HT-29 (cell line): ENCODE measurements at places on chromosomes 7 and 10. TPM values are rescaled to one million over a fixed set of nuclear protein-coding genes. Genes with fewer than 3 reads are reported as not detected.
A peak's percentile ranks its signal among the peaks of the same experiment; 100 is the strongest.

The IFIT1 gene
- total RNA-seq = 5.3 and 8.3 TPM in 2 replicates

GRCh38 chr7:3242398-3242972 is 58.6 kb upstream of the SDK1 start:
- no peak for DNase-seq

The PLEKHS1 gene
- total RNA-seq = 0.55 TPM in 1 of 2 replicates, not detected in the other

DNA sequence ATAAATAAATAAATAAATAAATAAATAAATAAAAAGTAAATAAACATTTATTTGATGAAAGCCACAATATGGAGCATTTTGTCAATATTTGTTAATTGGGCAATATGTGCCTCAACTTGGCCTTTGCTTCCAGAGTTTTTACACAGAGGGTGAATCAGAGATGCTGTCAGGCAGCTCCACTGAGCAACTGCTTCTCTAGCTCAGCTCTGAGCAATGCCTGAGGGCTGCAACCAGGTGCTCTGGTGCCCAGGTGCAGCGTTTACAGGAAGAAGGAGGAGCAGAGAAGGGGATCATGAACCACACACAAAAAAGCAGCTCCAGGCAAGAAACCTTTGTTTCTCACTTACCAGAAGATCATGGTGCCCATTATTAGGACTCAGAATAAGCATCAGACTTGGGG is 876.2 kb upstream of the AUTS2 start:
- DNase-seq = no peak

- no peak for DNase-seq
Observed at GRCh38 chr10:15462253-15462897, 91.3 kb upstream of the FAM171A1 start.

The MBLAC1 gene
- 1.3 and 2.9 TPM in 2 replicates for total RNA-seq

The GPNMB gene
- total RNA-seq = 0.18 and 0.74 TPM in 2 replicates

The SPDYE9 gene
- total RNA-seq = not detected in 2 replicates

DNA sequence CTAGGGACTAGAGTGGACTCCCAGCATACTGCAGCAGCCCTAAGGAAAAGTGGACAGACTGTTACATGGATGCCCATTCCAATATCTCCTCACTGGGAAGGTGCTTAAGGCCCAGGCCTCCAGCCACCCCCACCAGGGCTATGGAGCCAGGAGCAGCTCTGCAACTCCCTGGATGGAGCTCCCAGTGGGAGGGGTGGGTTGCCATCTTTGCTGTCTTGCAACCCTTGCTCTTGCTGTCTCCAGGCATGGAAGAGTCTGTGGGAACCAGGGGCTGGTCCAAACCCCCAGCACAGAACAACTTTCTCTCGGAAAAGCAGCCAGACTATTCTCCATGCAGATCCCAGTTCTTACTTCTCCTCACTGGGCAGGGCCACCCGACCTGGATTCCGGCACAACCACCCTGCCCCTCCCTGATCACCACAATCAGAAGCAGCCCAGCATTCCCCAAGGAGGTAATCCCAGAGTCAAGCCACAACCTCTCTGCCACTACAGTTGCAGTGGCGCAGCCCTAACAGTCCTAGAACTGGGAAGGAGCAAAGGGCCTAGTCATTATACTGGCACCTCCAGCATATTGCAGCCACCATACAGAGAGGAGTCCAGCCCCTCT is 41.8 kb upstream of the ZNF488 start:
- no peak for DNase-seq

DNA sequence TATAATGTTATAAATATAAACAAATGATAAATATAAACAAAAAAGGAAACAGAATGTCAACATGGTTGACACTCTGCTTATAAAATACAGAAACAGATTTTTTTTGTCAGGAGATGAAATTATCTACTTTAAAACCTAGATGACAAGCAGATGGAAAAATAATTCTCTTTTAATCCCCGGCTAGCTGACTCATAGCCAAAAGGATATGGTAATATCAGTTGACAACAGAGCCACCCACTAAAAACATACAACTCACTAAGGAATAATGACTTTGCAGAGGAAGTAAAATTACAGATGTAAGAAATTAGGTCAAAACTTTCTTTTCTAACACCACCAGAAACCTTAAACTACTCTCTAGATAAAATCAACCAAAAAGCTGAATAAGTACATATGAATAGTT is 131.1 kb upstream of the ABCB5 start:
- no peak for DNase-seq

DNA sequence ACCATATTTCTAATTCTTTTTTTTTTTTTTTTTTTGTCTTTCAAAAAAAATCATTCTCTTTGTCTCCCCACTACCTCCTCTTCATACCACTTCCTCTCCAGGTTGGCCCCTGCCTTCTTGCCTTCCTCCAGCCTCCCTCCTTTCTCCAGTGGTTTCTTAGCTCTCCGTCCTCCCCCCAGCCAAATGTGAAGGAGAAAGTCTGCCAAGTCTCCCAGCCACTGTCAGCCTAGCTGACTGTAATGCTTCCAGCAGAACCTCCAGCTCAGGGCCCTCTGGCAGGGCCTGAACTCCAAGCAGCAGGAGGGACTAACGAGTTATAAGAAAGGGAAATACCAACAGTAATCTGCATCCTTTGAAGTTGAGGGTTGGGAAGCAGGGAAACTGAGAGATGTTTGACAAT is 35.5 kb upstream of the BICC1 start:
- no peak for DNase-seq

- DNase-seq = no peak
Observed at GRCh38 chr10:129899276-129900130, 64.6 kb downstream of the EBF3 start.

DNA sequence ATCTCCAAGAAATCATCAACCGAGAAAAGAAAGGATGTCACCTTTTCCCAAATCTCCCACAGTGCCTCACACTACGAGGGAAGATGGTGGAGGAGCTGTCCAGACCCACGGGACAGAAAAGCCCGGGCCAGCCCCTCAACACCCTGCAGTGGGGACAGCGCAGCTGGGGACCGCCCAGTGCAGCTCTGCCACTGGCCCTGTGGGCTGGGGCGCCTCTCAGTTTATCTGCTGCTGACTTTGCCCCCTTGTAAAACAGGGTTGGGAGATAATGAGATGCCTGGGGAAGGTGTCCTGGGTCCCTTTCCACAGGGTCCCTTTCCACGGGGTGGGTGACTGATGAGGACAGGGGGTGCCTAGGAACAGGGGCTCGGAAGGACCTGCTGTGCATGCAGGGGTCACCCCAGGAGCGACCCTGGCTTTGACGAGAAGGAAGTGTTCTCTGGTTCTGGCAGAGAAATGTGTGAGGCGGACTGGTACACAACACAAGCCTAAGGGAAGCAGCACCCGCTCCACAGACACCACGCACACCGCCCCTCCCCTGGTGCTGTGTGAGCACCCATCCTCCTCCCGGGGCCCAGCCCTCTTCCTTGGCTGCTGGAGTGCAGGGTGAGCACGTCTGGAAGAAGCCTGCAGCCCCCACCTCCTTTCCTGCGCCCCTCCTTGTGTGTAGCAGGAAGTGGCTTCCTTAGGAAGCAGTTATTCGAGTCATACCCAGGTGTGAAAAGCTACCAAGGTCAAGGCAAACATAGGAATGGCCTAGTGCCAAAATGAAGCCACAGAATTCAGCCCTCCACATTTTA is 339.9 kb downstream of the DNAJB6 start:
- no peak for DNase-seq

DNA sequence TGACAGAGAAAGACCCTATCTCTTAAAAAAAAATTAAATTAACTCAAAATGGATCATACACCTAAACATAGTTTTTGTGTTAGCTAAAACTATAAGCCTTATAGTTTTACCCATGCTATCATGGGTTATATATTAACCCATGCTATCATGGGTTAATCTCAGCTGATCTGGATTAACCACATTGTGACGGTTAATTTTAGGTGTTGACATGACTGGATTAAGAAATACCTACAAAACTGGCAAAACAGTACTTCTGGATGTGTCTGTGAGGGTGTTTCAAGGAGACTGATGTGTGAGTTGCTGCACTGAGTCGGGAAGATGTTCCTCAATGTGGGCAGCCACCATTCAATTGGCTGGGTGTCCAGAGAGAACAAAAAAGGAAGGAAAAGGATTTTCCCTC is 44.3 kb upstream of the FXYD4 start:
- DNase-seq = no peak

GRCh38 chr10:59538623-59539022 is 171.0 kb downstream of the SLC16A9 start:
- DNase-seq = no peak

- DNase-seq = no peak
Observed at GRCh38 chr10:86601956-86602602, 52.3 kb upstream of the OPN4 start.

GRCh38 chr7:84848219-84848973 is 338.5 kb downstream of the SEMA3D start:
- no peak for DNase-seq

GRCh38 chr7:131895541-131896164 is 339.2 kb upstream of the PODXL start:
- peak; percentile 10 for DNase-seq
